Kidney capillary endothelial cell (primary cell): ENCODE measurements at places on chromosomes 1 and 21.

- DNase-seq: no peak
Observed at GRCh38 chr21:30714946-30715345, 3.6 kb downstream of the KRTAP21-3 start.

- DNase-seq: no peak
Observed at GRCh38 chr1:246246430-246246829, 260.6 kb downstream of the SMYD3 start.

DNA sequence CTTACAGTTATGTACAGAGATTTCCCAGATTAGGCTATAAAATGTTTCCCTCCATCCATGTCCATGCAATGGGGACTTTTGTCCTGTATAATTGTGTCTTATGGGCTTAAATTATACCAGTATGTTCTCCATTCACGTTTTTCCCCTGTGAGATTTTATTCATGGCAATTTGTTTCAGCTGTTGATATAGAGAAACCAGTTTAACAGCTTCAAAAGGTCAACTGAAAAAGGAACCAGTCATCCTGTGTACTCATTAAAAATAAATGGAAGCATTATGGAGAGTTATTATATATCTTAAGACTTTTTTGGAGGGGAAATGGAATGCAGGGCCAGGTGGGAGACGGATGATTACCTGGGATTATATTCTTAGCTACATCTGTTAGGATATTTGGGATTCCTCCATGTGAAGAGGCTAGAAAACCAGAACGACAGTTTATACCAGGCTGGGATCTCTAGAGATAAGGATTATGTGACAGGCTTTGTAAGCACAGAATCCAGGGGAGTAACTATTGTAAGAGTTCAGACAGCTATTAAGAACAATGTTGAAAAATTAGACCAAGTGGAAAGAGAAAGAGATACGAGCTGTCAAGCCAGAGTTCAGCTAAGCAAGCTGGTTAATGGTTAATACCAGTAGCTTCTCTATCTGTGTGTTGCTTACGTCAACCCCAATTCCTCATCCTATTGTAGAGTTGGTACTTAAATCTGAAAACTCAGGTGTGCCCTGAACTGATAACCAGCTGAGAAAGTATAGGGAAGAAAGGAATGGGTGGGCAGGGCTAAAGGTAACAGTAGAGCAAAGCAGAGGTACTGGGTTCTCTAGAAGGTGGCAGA lies 12.4 kb upstream of the ZNF697 start:
- DNase-seq: no peak

GRCh38 chr1:211606914-211607753 lies 28.2 kb upstream of the SLC30A1 start:
- no peak for DNase-seq

DNA sequence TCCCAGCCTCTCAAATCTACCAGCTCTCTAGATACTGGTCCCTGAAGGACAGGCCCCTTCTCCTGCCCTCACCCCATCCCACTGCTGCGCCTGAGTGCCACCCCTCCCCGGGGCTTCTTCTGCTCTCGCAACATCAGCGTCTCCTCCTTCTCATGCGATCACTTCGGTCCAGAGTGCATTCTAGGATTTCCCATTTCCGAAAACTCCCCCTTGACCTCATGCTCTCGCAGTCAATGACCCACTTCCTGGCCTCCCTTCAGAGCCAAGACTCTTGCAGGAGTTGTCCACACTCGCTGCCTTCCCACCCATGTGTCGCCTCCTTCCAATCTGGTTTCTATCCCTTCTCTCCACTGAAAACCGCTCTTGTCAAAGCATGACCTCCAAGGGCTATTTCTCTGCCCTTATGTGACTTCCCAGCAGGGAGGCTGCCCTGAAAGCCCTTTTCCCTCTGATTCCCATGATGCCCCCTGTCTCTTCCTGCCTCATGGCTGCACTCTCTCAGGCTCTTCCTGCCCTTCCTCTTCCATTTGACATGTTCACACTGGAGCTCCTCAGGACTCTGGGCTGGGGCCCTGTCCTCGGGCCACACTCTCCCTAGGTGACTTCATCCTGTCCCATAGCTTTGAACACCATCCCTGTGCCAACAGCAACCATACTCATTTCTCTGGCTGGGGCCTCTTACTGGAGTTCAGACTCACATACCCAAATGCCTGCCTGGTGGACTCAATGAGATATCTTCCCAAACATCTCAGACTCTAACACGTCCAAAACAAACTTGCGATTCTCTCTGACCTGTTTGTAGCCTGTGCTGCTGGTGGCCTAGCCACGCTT lies 46.0 kb downstream of the LDLRAD2 start:
- DNase-seq: peak; percentile 38

- peak; percentile 63 for DNase-seq
Observed at GRCh38 chr1:162873671-162874666, 13.0 kb upstream of the CCDC190 start.

GRCh38 chr1:182699393-182700350 lies 15.3 kb upstream of the RGS8 start:
- no peak for DNase-seq

DNA sequence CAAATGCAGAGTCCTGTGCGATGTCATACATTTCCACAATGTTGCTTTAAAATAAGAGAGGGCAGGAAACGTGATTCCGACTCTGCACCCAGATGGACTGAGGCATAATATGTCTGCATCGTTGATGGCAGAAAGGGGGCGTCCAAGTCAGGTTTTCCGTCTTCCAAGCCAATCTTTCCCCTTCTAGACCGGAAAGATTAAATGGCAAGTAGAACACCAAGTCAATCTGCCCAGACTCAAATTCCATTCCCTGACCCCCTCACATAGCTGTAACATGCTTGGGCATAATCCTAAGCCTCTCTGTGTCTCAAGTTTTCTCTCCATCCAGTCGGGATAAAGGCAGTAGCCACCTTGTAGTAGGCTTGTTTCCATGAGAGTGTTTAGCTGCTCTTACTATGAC lies 14.4 kb downstream of the PCP4 start:
- no peak for DNase-seq

DNA sequence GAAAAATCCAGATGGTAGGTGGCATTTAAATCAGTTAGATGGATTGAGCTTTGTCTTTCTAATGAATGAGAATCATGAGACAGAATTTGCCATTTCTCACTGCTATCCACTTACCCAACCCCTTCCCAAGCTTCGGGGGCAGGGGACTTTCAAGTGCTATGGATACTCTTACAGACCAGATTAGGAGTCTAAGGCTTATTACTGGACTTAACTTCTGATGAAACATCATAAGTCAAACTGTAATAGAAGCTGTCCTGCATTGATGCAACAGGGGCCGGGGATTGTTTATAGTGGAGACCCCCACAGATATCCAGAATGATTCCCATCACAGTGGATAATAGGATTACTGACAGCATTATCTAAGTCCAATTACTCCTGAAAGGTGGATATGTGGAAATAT lies 267.0 kb downstream of the NUF2 start:
- DNase-seq: no peak

- peak; percentile 11 for DNase-seq
Observed at GRCh38 chr1:156961709-156962108, 41.3 kb downstream of the LRRC71 start.

DNA sequence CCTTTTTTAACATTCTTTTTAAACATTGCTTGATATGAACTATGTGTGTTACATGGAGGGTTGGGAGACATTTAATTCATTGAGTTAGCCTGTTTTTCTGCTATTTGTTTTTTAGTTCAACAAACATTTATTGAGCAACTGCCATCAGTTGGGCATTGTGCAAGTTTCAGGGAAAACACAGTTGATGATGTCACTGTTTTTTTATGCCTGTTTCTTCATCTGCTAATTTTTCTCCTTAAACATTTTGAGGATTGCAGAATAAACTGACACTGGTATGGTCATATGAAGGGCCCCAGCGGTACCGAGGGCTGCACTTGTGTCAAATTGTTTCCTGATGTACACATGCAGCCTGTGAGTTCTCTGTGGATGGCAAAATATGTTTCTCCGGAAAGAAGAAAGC lies 253.0 kb downstream of the FGGY start:
- DNase-seq: no peak

GRCh38 chr1:193794239-193794638 lies 607.8 kb upstream of the B3GALT2 start:
- no peak for DNase-seq

GRCh38 chr1:209896346-209896745 lies 41.7 kb upstream of the SYT14 start:
- DNase-seq: no peak

GRCh38 chr1:206754011-206754410 lies 16.6 kb upstream of the IL19 start:
- DNase-seq: no peak

GRCh38 chr1:111154021-111154999 lies 14.3 kb downstream of the CEPT1 start:
- DNase-seq: no peak

GRCh38 chr21:44897326-44898010 lies 23.2 kb downstream of the ITGB2 start:
- no peak for DNase-seq

GRCh38 chr1:21586846-21587601 lies 77.8 kb downstream of the ALPL start:
- DNase-seq: peak; percentile 95

GRCh38 chr1:2187619-2188018 lies 7.0 kb downstream of the FAAP20 start:
- DNase-seq: no peak
